GM12891 (cell line): ENCODE measurements at places on chromosomes 1 and 21.

DNA sequence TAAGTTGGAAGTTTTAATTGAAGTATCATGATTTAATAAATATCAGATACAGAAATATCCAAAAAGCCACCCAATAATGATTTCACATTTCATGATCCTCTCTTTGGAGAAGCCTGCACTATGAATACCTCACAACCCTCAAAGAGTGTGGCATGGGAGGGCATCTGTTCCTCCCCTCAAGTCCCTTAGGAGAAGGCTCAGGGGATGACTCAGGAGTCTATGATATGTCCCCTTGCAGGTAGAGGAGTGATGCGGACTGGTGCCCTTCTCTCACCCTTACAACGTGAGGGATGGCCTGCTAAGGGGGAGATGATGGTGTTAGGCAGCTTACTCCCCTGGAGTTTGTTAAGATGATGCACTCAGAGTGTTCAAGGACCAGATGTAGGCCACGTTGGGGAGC is 303.3 kb upstream of the DUSP10 start:
- no peak for DNase-seq

GRCh38 chr1:64051796-64052195 is 151.6 kb upstream of the UBE2U start:
- DNase-seq, result no peak

GRCh38 chr1:190377294-190377693 is 100.4 kb downstream of the BRINP3 start:
- DNase-seq, result no peak

DNA sequence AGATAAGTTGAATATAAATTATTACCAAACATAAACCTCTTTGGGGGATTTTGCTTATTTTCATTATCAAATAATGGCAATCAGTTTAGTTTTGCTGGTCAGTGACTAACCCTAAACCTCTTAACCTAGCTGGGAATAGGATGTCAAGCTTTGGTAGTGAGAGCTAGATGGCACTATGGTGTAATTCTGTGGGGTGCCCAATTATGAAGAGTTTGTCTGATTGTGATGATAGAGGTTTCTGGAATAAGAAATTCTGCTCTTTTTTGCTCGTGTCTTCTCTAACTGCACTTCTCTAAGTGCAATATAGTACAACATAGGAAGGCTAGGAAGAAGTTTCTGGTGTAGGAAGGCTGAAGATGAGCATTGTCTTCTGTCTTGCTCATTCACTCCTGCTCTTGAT is 59.8 kb downstream of the XCL1 start:
- no peak for DNase-seq

GRCh38 chr1:164602101-164602422 is 43.1 kb downstream of the PBX1 start:
- no peak for DNase-seq

DNA sequence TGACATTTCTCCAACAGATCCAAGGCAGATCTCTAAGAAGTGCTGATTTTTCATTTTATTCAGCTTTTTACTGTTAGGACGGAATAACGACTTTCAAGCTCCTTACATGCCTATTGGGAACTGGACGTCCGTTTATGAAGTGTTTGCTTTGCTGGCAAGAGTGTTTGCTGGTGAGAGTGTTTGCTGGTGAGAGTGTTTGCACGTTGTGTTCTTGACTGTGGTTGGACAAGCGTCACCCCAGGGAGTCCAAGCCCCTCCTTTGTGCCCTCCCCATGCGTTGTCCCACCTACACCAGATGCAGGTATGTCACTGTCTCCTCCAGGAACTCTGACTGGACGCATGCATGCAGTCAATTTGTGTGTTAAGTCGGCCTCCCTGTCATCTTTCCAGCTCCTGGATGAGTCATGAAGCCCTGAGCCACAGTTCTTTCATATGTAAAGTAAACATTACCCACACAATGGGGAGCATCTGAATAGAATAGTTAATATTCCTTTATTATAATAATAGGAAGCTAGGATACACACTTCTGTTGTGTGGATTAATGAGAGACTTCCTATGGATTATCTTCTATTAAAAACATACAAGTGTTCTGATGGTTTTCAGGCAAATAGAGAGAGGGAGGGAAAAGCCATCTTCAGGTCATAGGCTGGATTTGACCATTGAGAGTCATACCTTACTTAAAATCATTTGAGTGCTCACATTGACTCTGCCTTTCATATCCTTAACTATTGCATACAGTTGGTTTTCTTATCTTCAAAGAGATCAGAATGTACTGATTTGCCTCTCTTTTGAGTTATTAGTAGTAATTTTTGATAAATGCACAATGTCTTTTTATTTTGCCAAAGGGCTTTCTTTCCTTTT is 119.2 kb downstream of the GALNT2 start:
- no peak for DNase-seq

DNA sequence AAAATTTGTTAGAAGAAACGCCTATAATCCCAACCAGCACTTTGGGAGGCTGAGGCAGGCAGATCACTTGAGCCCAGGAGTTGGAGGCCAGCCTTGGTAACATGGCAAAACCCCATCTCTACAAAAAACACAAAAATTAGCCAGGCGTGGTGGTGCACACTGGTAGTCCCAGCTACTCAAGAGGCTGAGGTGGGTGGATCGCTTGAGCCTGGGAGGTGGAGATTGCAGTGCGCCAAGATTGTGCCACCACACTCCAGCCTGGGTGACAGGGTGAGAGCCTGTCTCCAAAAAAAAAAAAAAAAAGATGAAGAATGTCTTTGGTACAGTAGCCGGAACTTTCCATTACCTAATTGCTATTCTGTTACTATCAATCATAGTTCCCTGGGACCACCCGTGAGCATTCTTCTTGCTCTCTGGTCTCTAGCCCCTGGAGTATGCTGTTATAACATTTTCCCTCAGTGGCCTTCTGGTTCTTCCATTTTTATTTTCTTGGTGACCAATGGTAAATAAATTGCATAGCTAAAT is 43.4 kb downstream of the WASF2 start:
- no peak for DNase-seq

DNA sequence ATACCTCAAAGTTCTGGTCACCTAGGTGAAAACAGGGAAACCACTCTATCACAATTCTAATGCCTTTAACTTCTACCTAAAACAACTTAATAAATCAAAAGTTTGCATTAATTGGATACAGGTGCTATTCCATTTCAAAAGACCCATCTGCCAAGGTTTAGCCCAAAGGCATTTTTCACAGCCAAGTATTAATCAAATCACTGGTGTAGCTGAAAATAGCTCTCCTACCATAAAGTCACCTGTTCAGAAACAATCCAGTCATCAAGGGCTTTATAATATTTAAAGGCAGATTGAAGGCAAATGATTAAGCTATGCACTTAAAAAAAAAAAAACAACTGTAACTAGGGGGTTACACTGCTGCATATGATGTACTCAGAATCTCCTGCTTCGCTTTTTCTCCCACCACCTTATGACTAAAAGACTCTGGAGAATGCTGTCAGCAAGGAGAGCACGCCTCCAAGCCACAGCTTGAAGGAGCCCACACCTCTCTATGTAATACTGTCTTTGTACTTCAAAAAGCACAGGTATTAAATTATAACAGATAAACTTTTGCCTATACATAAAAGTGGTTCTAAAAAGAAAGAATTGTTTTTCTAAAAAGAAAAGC is 20.5 kb downstream of the KIAA0319L start:
- no peak for DNase-seq

DNA sequence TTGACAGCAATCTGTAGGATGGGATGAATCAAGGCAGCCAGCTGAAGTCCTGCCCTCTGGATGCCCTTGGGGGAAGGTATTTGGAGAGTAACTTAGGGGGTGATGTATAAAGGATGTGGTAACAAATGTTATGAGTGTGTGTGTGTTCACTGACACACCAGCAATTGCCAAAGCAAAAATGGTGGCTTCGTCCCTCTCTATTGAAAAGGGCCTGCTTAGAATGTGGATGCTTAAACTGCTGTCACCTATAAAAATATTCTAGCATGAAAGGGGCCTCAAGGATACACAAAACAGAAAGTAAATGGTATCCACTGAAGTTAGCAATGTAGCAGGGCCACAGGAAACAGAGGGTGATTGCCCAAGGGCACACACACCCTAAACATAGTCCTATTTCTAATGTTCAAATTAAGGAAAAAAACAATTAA is 15.1 kb upstream of the AIM2 start:
- DNase-seq, result no peak

DNA sequence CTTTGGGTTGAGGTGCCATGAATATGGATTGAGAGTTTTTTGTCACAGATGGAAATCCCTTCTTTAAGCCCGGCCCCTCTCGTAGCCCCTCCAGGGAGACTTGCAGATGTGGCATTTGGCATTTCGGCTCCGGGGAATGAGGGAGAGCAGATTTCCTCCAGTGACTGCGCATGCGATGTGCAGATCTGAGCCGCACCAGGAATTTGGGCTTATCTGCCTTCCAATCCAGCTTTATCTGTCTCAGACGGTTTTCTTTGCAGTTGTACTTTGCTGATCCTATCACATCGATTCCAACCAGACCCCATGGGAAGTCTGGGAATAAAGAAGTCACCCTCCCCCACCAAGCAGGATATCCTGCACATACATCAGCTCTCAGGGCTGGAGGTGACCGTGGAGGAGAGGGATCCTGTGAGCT is 11.7 kb downstream of the KIF26B start:
- no peak for DNase-seq

DNA sequence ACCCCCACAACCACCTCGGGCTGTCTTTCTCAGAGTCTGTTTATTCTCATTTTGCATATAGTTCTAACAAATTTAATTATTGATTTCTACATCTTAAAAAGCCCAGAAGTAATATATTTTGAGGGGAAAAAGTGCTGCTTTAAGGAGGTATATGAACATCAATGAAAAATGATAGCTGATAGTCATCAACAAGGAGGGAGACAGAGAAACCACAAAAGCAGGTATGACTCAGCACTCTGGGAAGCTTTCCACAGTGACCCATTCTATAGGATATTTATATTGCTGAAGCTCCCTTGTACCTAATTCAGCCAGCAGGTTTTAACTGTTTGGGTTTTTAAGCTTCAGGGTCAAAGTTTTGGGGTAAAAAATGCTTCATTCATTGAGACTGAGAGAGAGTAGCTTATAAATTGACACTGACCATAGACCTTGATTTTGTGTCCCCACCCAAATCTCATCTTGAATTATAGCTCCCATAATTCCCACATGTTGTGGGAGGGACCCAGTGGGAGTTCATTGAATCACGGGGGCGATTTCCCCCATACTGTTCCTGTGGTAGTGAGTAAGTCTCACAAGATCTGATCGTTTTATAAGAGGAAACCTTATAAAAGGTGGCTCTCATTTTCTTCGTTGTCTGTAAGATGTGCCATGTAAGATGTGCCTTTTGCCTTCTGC is 27.4 kb downstream of the VANGL1 start:
- DNase-seq, result no peak

GRCh38 chr1:239826736-239827135 is 264.9 kb upstream of the FMN2 start:
- no peak for DNase-seq

DNA sequence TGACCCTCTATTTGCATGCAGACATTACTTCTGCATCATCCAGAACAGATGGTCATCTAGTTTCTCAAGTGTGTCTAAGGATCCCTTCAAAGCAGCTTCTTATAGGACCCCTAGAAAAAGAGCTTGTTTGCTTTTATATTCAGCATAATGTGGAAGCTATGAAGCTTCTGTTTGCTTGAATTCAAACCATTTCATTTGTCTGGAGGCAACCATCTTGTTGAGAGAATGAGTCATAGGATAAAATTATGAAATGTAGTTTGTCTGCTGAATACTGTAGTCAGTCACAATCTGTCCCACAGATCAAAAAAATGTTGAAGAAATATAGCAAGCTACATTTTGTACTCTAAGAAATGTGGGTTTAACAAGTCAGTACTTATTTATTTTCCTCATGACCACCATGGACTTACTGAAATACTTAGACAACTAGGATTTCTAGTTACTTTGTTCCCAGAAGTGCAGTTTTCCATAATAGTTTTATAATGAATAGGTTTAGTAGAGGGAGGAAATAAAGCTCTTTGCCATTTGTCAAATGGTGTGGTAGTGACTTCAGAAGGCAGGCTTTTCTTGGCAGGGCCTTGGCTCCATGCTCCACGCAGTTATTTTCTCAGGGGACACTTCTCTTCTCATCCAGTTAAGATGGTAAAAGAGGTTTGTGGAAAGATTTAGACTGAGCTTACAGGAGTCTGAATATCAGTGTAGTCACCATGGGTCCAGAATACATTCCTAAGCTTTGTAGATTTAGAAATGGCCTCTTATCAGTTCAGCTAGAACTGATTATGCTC is 74.8 kb upstream of the DEPDC1 start:
- DNase-seq, result no peak

- no peak for DNase-seq
These were observed 80.2 kb downstream of the NTMT2 start for GRCh38 chr1:170225781-170226530.

GRCh38 chr1:56025942-56026341 is 553.4 kb downstream of the PLPP3 start:
- DNase-seq, result no peak

- no peak for DNase-seq
These were observed 6.7 kb downstream of the AADACL3 start for GRCh38 chr1:12722626-12723025.

DNA sequence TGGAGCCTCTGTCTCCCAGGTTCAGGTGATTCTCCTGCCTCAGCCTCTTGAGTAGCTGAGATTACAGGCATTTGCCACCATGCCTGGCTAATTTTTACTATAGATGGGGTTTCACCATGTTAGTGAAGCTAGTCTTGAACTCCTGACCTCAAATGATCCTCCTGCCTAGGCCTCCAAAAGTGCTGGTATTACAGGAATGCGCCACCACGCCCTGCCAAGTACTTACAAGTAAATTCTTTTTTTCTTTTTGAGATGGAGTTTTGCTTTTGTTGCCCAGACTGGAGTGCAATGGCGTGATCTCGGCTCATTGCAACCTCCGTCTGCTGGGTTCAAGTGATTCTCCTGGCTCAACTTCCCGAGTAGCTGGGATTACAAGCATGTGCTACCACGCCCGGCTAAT is 42.5 kb downstream of the RPRD2 start:
- no peak for DNase-seq

GRCh38 chr1:24912376-24913273 is 17.5 kb downstream of the RUNX3 start:
- DNase-seq, result no peak

DNA sequence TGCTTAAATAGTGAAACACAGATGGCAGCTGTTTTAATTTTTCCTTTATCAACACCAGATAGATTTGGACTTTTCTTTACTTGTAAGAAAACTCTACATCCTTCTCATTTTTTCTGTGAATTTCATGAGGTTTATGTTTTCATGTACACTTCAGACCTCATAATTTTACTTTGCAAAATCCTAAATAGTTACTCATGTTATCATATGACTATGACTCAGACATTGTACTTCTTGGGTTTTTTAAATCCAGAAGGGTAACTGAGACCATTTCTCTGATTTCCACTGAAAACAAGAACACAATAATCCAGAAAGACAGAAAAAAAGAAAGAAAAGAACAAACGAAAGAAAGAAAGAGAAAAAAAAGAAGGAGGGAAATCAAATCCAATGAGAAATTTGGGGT is 1021.6 kb downstream of the NCAM2 start:
- DNase-seq, result no peak

GRCh38 chr1:97796711-97797110 is 124.1 kb downstream of the DPYD start:
- DNase-seq, result no peak

DNA sequence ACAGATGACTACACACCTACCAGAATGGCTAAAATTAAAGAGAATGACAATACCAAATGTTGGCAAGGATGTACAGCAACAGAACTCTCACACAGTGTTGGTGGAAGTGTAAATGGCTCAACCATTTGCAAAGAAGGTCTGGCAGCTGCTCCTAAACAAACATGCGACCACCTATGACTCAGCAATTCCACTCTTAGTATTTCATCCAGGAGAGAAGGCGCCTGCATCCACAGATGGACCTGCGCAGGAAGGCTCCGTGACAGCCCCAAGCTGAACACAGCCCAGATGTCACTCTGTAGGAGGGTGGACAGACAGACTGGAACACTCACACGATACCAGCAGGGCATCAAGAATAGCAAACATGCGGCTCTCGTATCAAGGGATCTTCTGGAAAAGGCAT is 6.7 kb downstream of the PTTG1IP start:
- no peak for DNase-seq
